OCI-LY7 (cell line): ENCODE measurements at places on chromosomes 7 and 10.
A peak's percentile ranks its signal among the peaks of the same experiment; 100 is the strongest.

DNA sequence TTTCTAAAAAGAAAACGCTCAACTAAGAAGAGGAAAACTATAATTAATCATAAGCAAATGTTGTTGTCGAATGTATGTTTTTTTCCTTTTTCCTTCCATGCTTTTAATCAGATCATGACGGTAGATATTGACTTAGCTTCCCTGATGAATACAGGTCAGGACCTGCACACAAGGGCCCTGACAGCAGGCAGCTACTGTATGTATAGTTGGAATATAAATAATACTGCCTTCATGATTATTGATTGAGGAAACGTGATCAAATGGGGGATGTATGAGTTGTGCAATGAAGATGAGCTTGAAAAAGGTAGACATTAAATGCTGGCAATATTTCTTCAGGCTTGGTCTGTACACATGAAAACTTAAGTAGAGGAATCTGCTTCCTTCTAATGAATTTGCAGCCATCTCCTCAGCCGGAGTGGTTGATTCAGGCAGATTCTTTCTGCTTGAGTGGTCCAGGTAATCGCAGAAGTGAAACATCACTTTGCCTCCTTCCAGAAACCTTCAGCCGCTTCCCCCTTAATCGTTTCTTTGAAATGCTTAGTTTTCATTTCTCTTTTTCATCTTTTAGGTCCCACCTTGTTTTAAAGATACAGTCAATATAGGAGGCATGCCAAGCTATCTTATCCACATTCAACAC is 656.5 kb downstream of the SDK1 start:
- DNase-seq = peak; percentile 6

GRCh38 chr7:90251304-90251635 is 6.3 kb downstream of the CFAP69 start:
- DNase-seq = no peak

DNA sequence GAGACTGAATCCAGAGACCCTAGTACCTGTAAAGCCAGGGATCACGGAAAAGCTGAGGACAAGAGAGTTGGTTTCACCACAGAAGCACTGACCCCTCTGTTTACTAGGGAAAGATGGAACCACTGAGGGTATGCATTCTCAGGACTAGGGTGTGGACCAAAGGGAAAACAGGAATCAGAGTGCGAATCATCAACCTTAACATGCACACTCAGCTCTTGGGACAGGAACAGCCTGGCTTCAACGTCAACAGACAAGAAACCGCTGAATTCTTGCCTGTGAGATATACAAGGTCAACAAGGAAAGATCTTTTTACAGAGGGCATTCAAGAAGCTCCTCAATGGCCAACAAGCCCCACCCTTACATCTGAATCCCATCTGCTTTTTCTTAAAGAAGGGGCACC is 14.9 kb downstream of the TNRC18 start:
- no peak for DNase-seq

DNA sequence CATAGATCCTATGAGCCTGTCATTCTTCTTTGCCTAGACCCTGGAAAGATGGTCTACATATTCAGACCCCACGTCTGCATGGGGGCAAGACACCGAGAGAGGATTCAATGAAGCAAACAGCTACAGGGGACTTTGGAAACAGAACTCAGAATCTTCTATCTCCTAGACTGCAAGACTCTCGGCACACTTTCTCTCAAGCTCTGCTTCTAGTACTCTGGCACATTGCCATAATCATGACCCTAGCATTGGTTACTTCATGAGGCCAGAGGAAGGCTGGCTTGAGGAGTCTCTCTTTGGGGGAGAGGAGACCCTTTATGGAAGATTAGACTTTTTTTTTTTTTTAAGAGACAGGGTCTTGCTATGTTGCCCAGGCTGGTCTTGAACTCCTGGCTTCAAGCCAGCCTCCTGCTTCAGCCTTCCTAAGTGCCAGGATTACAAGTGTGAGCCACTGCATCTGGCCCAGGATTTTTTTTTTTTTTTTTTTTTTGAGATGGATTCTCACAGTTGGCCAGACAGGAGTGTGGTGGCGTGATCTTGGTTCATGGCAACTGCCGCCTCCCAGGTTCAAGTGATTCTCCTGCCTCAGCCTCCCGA is 20.7 kb downstream of the CCDC3 start:
- DNase-seq = no peak

- DNase-seq = no peak
These were observed 168.4 kb downstream of the SORCS3 start for GRCh38 chr10:104809288-104810090.

DNA sequence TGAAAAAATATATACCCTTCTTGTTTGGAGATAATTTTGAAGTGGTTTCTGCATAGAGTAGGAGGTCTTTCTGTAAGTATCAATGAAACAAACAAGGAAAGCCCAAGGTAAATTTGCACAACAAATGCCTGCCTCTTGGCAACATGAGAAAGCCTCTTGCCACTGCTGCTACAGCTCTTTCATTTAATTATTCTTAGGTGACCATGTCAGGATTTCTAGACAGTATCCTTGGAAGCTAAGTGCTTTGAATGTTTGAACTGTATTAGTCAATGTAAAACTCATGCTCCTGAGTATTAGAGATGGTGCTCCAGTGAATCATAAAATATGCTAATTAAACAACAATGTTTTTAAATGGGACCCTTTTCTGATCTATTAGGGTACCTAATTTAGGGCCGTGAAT is 81.2 kb upstream of the ITGB1 start:
- no peak for DNase-seq

DNA sequence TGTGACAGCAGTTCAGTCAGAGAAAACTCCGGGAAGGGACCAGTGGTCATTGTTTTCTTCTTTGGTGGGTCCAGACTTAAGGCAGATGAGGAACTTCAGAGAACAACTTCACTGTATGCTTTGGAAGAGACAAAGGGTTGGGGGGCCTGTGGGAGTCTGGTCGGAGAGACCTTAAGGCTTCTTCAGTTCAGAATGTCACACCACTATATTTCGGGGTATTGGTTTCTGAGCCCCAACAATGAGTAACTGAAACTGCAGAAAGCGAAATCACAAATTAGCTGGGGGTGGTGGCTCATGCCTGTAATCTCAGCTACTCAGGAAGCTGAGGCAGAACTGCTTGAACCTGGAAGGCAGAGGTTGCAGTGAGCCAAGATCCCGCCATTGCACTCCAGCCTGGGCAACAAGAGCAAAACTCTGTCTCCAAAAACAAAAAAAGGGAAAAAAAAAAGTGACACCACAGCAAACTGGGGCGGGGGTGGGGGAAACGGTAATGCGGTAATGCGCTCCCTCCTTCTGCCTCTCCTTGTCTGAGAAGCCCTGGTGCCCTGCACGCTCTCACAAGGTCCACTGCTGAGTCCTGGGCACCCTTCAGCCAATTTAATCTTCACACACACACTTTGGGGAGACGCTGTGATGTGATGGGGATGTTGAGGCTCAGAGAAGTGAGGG is 2.2 kb upstream of the ADIRF start:
- DNase-seq = no peak

GRCh38 chr7:38465956-38466355 is 165.2 kb downstream of the AMPH start:
- DNase-seq = no peak

DNA sequence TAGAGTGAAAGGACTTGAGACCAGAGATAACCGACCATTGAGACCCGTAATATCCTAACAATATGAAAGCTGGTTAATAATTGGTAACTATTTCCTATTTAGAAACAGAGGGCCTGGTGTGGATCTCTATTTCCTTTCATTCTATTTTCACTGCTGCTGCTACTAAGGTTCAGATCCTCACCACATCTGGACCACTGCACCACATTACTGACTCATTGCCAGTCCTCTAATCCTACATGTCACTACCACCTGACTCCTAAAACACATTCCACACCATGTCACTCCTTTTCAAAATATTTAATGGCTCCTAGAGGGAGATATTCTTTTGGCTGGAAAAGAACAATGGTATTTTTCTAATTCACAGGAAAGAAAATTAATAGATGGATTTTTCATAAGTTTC is 6.4 kb downstream of the USP54 start:
- DNase-seq = no peak

- peak; percentile 65 for DNase-seq
These were observed 8.5 kb downstream of the DDX56 start for GRCh38 chr7:44565097-44565794.

DNA sequence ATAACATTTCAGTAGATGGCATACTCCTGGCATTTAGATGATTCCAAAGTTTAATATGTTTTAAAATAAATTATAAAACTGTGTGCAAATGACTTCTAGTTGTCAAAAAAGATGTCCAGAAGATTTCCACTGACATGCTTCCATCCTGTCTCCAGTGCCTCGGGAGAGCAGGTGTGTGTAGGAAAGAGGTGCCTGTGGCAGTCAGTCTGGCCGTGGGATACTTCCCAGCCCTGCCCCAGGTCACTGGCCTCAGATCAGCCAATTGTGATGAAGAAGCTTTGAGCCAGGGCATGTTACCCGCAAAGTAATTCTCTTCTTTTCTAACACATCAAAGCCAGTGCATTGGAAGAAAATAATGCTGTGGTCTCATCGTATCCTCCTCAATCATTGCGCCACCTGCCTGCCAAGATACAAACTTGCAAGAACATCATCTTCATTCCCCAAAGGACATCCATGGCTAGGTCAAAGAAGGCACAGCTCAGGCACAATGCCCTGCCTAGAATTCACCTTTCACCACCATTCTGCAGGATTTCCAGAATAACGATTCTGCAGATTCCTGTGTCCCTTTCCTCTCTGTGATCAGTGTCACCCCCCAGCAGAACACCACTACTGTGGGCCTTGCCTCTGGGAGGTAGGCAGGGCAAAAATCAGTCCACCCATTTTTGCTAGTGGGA is 6.3 kb upstream of the KCNMA1 start:
- peak; percentile 41 for DNase-seq

DNA sequence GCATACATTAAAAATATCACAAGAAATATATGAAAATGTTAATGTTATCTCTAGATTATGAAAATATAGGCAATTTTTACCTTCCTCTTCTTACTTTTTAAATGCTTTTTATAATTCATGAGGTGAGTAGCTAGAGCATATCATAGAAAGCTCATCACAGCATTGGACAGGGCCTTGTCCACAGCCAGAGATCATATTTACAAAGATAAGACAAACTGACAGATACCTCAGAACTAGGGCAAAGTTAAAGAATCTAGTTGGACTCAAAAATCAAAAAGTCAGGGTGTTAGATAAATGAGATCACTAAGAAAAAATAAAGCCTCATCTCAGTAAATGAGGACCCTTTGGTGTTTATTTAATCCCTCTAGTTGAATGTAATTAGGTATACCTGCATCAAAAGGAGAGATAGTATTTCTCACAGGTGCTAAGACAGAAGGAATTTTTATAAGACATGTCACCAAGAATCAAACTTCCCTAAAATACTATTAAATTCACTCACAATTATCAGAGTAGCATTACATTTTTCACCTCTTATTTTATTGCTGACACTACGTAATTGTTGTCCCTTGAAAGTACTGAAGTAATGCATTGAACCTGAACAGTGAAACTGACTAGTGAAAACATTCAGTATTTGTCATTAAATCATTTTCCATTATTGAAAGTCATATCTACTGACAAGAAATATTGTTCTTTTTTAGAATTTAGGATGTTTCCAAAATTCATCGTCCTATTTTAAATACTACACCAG is 25.6 kb downstream of the CFAP69 start:
- DNase-seq = no peak

DNA sequence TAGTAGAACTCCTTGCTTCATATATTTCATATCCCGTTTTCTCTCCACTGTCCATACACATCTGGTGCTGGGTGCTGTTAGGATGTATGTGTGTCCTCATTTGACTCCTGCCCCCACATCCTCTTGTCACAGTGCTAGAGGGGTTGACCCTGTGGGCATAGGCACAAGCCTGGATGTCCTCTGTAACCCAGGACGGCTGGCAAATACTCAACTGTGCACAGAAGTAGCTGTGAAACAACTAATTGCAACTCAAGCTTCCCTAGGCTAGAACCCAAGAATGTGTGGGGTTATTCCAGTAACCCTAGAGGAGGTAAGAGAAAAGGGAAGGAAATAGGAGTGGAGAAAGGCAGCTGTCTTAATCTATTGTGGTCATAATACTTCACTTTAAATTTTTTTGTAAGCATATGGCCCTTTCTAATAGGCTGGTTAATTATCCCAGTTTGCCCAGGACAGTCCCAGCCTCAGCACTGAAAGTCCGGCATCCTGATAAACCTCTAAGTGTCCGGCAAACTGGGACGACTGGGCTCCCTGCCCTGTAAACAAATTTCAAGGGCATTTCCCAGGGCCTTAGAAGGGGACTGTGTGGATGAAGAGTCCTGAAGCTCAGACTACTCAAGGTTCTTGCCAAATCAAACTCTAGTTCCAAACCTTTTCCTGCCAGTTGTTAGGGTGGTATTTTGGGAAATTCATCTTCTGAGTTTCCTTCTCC is 283.2 kb upstream of the CELF2 start:
- no peak for DNase-seq

DNA sequence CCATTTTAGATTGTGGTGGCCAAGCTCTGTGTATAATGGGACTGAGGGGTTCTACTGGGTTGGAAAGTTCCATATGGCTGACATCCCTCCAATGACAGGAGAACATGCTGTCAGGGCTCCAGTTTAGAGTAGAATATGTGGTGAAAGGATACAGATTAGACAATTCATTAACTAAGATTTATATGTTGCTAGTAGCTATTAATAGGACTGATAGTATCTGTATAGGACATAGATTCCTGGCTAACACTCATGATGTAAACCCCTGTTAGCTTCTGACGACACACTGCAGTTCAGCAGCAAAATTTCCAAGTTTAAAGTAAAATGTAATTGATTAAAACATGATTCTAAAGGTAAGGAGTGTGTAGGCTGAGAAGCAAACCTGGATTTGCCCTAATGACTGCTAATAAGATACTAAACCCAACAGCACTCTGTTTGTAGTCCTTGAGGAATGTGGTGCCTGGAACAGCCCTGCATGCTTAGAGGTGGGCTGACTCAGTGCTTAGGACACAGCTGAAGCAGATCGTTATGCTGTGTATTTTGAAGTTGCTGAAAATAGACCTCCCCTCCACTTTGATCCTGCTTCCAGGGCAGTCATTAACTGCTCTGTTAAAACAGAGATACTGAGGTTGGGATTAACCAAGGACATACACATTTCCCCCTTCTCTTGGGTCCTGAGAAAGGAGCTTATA is 1129.6 kb downstream of the SORCS3 start:
- DNase-seq = no peak

- peak; percentile 80 for DNase-seq
These were observed 22.7 kb downstream of the INPP5A start for GRCh38 chr10:132560241-132560731.
